ENCODE measurements at places on chromosomes 2 and 18.

DNA sequence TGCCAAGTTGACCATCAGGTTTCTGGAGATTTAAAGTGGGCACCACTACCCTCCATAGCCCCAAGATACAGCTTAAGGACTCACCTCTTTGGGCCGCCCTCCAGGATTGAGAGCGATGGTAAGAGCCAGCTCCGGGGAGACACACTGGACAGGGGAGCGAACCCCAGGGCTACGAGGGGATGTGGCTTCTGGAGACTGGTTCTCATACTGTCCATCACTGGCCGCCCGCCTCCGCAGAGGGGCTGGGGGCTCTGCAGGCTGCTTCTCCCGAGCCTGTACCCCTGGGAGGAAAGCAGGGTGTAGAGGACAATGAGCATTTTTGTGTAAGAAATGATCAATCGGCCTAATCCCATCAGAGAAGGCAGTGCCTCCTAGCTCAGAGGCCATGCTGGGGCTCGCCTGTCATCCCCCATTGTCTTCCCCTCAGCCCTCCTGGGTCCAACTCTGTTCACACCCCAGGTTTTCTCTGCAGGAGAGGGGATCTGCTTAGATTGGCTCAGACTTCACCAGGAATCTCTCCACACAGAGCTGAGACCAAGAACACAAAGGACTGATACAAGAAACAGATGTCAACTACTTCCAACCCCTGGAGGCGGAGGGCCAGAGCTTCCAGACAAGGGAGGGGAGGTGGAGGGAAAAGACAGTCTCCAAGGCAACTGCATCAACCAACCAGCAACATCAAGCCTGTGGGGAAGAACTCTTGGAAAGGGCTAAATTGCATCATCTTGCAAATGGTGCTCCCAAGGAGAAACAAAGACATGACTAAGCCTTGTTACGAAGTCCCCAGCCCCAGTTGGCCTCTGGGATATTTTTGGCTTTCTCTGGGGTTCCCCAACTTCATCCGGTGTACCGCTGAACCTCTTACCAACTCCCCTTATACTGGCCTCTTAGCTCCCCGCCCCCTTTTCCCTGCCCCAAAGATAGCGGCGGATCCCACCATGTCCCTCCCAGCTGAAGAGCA is 166.6 kb downstream of the TNS1 start:
- DNase-seq: peak; percentile 80

DNA sequence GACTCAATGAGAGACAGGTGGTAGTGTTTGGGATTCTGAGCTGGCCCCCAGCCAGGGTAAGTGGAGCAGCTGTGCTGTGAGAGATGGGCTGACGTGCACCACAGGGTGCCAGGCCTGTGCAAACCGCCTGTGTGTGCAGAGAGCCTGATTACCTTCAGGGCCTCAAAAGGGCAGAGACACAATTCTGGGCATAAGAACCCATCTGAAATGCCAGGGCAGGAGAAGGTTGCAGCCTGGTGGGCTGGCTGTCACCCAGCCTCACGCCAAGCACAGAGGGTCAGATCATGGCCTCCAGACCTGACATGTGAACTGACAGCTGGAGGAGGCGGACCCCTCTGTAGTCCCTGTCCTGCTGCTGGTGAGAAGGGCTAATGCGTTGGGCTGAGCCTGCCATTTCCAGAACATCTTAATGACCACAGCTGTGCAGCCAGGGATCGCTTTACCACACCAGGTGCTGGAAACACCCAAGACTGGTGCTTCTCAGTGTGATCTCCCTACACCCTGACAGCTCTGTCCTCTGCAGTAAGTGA is 100.9 kb downstream of the ARL4C start:
- no peak for DNase-seq

GRCh38 chr2:232393556-232393955 is 13.1 kb upstream of the ALPG start:
- DNase-seq: no peak

GRCh38 chr2:53994818-53995808 is 24.3 kb upstream of the PSME4 start:
- DNase-seq: no peak

DNA sequence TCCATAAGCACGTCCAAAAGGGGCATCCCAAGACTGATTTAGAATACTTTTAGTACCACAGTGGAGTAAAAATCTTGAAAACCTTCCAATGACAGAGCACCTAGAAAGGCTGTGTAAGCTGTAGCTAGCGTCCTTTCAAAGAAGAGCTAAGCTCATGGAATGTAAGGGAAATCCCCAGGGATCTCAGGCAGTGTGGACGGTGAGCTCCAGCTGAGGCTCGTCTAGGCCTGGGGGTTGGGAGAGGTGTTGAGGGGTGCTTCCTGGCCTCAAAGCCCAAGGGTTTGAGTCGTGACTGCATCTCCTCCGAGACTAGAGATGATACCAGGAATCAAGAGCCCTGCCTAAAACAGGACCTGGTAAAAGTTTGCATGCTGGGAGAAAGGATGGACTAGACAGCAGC is 7.6 kb downstream of the CTIF start:
- peak; percentile 65 for DNase-seq

DNA sequence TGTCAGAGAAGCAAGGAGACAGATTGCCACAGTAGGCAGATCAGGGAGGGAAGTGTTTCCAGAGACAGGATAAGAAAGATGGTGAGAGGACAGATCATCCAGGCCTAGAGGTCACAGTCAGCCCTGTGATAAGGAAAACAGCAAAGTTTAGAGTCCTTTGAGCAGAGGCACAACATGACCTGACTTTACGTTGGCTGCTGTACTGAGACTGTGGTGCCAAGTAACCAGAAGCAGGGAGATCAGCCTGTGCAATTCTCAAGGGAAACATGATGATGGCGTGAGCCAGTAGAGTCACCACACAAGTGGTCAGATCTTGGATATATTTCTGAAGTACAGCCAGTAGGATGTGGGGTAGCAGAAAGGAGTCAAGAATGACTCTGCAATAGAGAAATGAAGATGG is 43.7 kb downstream of the SMC6 start:
- DNase-seq: no peak

- no peak for DNase-seq
Measured at GRCh38 chr18:23173912-23174311, 38.6 kb downstream of the CABLES1 start.

DNA sequence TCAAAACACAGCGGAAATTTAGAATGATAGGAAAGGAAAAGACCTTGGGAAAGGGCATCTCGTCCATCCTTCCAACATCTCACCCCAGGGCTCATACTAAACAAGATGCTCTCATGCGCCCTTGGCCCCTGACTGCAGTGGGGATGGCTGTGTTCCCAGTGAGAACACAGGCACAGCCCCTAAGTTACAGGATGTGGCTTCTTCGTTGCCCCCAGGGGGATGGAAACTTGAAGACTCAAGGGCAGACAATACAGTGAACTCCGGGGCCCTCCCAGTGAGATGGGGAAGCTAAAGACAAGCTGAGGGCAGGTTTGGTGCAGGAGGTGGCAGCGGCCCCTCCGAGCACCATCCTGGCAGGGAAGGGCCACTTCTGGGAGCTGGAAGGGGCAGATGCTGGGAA is 139.7 kb downstream of the INO80D start:
- no peak for DNase-seq

GRCh38 chr18:6776188-6776587 is 46.7 kb downstream of the ARHGAP28 start:
- no peak for DNase-seq

DNA sequence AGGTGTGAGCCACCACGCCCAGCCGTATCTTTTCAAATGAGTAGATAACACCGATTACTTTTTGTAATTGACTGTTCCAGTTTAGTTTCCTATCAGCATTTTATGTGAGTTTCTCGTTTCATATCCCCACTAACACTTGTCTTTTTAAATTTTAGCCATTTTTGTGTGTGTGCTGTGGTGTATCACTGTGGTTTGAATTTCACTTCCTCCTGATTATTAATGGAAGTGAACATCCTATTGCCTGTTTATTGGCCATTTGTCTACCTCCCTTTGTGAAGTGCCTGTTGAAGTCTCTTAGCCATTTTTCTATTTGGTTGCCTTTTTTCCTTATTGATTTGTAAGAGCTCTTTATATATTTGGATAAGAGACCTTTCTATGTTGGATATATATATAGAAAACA is 91.7 kb upstream of the STON1 start:
- no peak for DNase-seq
